NCI-H2171 (cell line): ENCODE measurements at places on chromosomes 5 and 9.

DNA sequence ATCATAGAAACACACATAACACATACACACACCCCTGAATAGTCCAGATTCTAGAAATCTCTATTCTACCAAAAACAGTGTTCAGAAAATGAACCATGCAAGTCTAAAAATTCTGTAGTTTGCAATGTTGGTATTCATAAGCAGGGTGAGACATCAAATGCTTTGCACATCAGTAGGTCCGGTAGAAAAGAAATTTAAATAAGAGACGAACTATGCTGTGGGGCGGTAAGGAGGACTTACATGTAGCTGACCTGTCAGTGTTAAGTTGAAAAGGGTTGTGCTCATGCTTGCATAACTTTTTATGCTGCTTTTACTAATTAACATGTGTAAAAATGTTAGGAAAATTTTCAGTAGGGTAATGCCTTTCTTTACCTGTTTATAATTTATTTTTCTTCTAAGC is 409.1 kb downstream of the KIAA0825 start:
- DNase-seq, result no peak

GRCh38 chr5:172766287-172767108 is 4.5 kb downstream of the DUSP1 start:
- DNase-seq, result no peak

- no peak for DNase-seq
These were observed 40.4 kb downstream of the ELOVL7 start for GRCh38 chr5:60803712-60804111.

GRCh38 chr9:100933656-100934055 is 94.9 kb upstream of the PLPPR1 start:
- DNase-seq, result no peak

DNA sequence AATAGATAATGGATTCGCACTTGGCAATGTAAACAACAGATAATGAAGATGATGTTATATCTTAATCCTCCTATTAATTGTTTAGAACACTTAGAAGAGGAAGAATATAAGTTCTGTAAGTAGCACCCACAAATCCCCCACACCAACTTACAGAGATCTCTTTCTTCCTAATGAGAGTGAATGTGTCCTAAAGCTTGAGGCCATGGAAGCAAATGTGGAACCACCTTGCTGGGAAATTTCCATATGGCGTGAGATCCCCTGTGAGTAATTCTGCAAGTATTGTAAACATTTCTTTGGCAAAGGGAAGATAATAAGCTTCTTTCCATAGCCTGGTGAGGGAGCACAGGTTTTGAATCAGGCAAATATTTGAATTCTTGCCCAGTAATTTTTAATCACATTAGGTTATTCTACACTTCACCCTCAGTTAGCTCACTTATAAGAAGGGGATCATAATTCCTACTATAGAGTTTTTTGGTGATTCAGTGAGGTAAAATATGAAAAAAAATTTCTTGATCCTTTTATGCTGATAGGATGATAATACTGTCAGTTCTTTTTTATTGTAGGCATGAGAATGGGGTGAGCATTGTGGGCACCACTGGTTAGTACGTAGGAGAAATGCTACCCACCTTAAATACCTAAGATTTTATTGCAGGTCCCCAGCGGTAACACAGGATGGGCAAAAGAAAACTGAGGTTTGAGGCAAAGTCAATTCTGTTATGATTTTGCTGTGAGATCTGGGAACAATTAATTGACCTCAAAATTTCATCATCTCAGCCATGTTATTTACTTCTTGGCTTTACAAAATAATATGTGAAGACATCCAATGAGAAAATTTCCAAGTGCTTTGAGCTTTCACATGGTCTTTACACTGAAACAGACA is 574.8 kb downstream of the PSAT1 start:
- DNase-seq, result peak; percentile 50

- DNase-seq, result no peak
These were observed 756 bp upstream of the PRR7 start for GRCh38 chr5:177445917-177446199.

- DNase-seq, result no peak
These were observed 162.3 kb downstream of the COX7C start for GRCh38 chr5:86780018-86780417.
